ENCODE measurements at places on chromosomes 7 and 10. TPM values are rescaled to one million over a fixed set of nuclear protein-coding genes. Genes with fewer than 3 reads are reported as not detected.

Gene AKR1C2
- 93.3 TPM for total RNA-seq

Gene ATOH7
- not detected for total RNA-seq

GRCh38 chr7:137682596-137682995, 164.2 kb downstream of the DGKI start:
- DNase-seq, result no peak

DNA sequence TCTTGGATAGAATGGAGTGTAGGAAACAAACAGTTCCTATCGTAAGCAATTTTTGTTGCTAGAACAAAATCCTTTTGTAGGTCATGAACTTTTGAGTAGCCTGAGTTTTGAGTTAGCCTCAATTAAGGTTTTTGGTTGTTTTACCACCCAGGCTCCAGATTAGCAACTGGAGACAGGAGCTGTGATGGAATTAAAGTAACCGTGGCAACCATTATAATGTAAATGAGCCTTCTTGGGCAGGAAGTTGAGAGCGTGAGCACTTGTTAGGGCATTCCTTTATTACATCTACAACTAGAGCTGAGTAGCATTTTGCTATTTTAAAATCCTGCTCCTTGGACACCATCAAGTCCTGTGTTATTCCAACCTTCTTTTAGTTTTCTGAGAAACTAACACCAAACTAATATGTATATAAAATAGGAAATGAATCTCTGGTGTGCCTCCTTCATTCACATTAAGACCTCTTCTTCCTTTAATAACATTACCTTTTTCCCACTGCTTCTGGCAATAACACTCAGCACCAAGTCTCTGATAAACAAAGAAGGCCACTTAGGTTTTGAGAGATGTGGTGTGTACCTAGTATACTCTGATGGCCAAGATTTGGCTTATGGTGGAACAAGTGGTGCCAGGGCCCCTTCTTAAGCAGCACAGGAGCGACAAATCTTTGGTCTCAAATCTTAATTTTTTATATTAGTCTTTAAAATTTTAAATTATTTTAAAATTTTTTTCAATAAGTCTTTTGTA, 34.0 kb downstream of the AHCYL2 start:
- no peak for DNase-seq

Measured in thoracic aorta (tissue), 2 donors.